ENCODE measurements at places on chromosomes 4 and X. TPM values are rescaled to one million over a fixed set of nuclear protein-coding genes. Genes with fewer than 3 reads are reported as not detected.

DNA sequence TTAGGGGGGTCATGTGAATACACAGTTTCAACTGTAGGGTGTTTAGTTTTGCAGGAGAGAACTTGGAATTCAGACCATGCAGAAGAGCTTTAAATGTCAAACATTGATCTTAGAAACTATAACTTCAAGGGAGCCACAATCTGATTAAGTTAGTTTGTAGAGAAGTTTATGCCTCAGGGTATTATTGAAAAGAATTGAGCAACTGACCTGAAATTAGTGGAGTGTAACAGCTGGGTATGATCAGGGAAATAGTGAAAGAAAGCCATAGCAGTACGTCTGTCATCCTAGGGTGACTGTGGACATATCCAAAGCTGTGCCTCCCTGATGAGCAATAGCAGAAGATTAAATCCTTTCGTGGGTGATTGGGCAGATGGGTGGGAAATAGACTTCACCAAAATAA, 63.8 kb downstream of the FAM47B start:
- DNase-seq = no peak

DNA sequence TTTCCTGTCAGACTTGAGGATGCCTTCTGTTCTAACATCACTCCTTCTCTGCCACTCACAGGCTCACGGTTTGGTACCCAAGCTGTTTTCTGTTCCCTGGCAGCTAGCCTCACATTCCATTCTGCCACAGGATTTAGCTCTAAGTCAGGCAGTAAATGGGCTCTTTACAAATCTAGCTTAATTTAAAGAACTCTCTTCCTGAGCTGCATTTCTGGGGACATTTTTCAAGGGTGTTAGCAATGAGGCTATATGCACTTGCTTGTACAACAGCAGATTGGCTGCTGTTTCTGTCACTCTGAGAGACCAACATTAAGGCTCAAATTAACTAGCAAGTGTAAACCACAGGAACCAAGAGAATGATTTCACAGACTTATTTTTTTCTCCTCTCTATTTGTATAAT, 337.8 kb upstream of the NOCT start:
- no peak for DNase-seq

- no peak for DNase-seq
These were observed 393.3 kb upstream of the CTSO start for GRCh38 chr4:156346959-156347385.

DNA sequence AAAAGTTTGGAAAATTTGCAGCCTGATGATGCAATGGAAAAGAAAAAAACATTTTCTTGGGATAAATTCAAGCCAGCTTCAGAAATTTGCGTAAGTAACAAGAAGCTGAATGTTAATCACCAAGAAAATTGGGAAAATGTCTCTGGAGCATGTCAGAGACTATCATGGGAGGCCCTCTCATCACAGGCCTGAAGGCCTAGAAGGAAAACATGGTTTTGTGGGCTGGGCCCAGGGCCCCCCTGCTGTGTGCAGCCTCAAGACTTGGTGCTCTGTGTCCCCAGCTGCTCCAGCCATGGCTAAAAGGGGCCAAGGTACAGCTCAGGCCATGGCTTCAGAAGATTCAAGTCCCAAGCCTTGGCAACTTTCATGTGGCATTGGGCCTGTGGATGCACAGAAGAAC, 1049.8 kb upstream of the GRIA3 start:
- no peak for DNase-seq

- DNase-seq = no peak
These were observed 152.7 kb downstream of the RELL1 start for GRCh38 chr4:37533286-37534033.

- DNase-seq = no peak
These were observed 376.2 kb downstream of the PCDH18 start for GRCh38 chr4:137156054-137156453.

DNA sequence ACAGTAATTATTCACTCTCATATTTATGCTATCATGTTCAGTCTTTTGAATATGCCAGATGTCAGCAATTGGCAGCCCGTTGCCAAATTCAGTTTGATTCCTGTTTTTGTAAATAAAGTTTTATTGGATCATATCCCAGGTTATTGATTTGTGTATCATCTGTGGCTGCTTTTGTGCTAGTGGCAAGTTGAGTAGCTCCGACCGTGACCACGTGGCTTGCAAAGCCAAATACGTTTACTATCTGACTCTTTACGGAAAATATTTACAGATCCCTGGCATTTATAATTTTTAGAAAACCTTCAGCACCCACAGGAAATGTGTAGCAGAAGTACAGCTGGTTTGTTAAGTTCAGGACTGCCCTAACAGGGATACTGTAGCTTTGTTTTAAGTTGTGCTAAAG, 67.4 kb downstream of the VCX2 start:
- DNase-seq = no peak

DNA sequence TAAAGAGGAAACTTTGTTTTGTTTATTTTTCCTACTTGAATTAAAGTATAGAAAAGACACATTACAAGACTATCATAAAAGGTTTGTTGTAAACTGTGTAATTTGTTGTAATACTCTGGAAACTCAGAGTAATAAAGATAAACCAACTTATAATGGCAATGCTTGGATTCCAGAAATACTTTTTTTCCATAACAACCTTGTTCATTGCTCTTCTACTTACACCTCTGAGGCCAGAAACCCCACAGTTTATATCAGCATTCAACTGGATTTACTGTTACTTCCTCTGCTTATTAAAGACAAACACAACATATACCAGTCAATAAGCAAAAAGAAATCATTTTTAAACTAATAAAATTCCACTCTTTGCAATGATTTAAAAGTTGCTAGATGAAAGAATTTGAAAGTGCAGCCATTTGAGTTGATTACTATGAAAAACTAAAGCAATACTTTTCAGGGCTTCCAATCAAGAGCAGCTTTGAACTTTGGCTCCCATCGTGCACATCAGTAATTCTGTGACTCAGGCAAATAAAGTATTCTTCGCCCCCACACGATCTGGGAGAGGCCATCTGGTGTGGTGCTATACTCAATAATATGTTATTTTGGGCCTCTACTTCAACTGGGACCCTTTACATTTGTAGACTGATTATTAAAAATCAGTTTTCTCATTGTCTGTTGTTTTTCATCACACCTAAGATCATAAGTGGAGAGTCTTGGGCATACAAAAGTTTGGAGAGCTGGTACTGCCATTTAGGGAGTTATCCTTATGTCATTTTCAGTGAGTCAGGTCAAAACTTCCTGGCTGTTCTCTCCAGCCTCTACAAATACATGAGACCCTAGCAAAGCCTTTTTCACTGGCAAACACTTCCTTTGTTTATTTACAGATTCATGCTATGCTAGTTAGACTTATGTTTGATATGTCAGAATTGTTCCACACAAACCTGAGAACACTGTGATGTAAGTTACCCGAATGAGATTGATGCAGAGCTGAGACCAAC, 20.5 kb downstream of the DDIT4L start:
- no peak for DNase-seq

DNA sequence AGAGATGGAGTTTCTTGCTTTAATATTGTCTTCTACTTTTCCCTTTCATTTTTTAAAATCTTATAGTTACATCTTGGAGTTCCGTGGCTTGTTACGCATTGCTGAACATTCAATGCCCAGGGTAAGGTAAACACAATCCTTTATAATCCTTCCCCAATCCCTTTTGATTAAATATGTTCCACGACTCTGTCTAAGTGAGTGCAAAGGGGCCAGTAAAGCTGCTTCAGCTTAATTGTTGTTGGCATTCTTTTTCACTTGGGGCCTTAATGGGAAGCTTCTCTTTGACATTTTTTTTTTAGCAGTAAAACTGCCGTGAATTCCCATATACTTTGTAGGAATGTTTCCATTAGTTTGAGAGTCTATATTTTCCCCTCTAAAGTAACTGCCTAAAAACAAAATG, 1028.1 kb downstream of the C4orf33 start:
- DNase-seq = no peak

- DNase-seq = no peak
These were observed 167.6 kb upstream of the CXorf66 start for GRCh38 chrX:140132937-140133336.

- no peak for DNase-seq
These were observed 165.4 kb upstream of the WDR1 start for GRCh38 chr4:10281996-10282395.

DNA sequence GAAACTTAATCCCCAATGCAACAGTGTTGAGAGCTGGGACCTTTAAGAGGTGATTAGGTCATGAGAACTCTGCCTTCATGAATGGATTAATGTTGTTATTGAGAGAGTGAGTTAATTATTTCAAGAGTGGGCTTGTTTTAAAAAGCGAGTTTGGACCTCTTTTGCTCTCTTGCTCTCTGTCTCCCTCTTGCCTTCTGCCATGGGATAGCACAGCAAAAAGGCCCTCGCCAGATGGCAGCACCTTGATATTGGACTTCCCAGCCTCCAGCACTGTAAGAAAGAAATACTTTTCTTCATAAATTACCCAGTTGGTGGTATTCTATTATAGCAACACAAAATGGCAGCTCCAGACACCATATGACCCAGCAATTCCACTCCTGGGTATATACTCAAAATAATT, 7.0 kb upstream of the ATP6AP2 start:
- no peak for DNase-seq

- no peak for DNase-seq
These were observed 7.3 kb downstream of the NAP1L5 start for GRCh38 chr4:88690355-88690754.

- DNase-seq = no peak
These were observed 27.7 kb downstream of the PJA1 start for GRCh38 chrX:69137371-69138117.

Gene NAT8L
- polyA plus RNA-seq = not detected

Gene GPR143
- polyA plus RNA-seq = not detected

Gene ARMCX6
- polyA plus RNA-seq = 55.6 TPM

Gene ARSJ
- polyA plus RNA-seq = not detected

Gene BANK1
- polyA plus RNA-seq = 473 TPM

Gene SLC38A5
- polyA plus RNA-seq = 8.0 TPM

Gene TLR1
- polyA plus RNA-seq = 39.3 TPM

Gene MGARP
- 0.24 TPM for polyA plus RNA-seq
